CD4-positive, alpha-beta T cell treated with Interferon alpha-2 for 1 hour (primary cell): ENCODE measurements at places on chromosomes 5 and 9.

- no peak for DNase-seq
Measured at GRCh38 chr9:120465685-120466407, 114.1 kb downstream of the CDK5RAP2 start.

- DNase-seq: no peak
Measured at GRCh38 chr5:124747791-124748686, 1.6 kb upstream of the ZNF608 start.

DNA sequence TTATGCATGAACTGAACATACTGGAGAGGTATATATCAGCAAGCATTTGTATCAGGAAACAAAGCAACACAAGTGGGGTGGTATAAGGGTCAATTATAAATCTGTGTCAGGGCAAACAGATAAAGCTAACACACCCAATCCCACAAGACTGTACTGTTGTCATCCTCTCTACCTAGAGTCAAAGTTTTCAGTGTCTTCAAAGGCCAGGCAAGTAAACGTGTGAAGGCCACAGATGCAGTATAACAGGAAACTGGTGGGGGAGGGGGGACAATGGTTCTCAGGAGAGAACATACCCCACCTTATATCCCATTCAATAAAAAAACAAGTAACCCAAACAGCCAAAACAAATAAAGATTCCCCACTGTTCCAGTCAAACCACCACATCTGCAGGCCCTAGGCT, 22.1 kb downstream of the ELP1 start:
- peak; percentile 17 for DNase-seq

DNA sequence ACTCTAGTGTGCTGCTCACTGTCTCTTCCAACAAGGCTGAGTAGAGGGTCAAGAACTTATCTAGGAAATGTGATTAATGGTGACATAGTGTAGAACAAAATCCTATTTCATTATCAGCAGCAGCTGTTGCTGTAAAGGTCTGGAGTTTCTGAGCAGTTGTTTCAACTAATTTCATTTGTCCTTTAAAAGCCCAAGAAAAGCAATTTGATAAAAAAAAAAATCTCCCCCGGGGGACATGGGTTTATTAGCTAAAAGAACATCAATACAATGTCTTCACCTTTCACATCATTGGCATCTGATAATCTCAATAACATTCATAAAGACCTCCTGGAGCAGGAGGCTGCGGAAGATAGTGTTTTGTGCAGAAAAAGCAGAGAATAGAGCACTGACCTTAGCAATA, 468.1 kb downstream of the KCTD16 start:
- DNase-seq: no peak

- DNase-seq: no peak
Measured at GRCh38 chr9:96333958-96334357, 32.0 kb upstream of the HSD17B3 start.

DNA sequence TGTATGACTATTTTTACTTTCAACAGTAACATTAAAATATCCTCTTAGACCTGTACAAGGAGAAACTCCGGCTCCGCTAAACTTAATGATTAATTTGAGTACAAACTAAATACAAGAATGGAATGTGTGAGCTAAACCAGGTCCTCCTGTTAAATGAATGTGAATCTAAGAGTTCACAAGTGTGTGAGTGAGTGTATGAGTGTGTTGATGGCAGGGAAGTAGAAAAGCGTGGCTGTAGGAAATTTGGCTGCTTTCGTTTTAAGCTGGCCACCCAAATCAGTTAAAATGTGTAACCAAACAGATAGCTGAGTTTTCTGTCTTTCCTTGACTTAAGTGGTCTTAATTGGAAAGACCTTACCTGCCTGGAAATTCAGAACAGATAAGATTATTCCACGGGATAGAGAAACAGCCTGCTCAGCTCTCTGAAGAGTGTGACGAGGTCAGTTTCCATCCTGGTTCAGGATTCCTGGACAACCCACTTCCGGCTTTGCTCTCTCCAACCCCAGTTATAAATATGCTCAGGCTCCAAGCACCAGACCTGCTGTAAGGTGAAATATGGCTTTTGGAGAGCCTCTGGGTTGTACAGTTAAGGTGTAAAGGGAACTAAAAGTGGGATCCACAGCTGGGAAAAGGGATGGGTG, 908.6 kb upstream of the EDIL3 start:
- DNase-seq: no peak

- DNase-seq: no peak
Measured at GRCh38 chr5:141816598-141817399, 61.4 kb downstream of the PCDH1 start.
